ENCODE measurements at places on chromosomes 6 and 20. TPM values are rescaled to one million over a fixed set of nuclear protein-coding genes. Genes with fewer than 3 reads are reported as not detected.
A peak's percentile ranks its signal among the peaks of the same experiment; 100 is the strongest.

DAAM2 gene
- total RNA-seq = 6.0 TPM

DNA sequence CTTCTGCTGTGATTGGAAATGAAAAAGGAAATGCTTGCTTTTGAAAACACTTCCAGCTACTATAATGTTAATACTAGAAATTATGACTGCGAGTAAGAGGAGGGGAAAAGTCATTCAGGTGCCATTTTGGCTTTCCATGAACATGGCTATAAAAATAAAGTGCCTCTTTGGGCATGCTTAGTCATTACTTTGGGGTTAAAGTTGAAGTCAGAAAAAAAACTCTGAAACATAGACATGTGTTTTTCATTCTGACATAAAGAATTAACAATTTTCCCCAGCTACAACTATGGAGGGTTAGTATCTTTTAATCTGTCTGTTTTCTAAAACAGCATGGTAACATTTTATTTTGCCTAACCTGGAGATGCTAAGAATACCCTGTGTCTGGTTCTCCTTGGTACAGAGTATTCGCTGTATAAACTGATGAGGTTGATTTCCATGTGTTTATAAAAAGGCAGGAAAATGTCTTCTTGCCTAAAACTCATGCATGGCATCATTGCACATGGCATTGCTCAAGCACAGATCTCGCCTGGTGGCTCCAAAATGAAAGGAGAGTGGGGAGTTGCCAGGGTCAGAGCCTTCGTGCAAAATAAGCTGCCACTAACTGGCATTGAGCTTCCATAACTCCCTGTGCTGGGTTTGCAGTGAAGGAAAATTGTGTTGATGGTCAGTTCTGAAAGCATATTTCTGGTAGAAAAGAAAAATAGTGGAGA is 188.9 kb downstream of the KCNQ5 start:
- no peak for DNase-seq

DPPA5 gene
- total RNA-seq = not detected

STK4 gene
- 10.0 TPM for total RNA-seq

GRCh38 chr6:490251-491037 is 98.9 kb downstream of the IRF4 start:
- DNase-seq = no peak

DNA sequence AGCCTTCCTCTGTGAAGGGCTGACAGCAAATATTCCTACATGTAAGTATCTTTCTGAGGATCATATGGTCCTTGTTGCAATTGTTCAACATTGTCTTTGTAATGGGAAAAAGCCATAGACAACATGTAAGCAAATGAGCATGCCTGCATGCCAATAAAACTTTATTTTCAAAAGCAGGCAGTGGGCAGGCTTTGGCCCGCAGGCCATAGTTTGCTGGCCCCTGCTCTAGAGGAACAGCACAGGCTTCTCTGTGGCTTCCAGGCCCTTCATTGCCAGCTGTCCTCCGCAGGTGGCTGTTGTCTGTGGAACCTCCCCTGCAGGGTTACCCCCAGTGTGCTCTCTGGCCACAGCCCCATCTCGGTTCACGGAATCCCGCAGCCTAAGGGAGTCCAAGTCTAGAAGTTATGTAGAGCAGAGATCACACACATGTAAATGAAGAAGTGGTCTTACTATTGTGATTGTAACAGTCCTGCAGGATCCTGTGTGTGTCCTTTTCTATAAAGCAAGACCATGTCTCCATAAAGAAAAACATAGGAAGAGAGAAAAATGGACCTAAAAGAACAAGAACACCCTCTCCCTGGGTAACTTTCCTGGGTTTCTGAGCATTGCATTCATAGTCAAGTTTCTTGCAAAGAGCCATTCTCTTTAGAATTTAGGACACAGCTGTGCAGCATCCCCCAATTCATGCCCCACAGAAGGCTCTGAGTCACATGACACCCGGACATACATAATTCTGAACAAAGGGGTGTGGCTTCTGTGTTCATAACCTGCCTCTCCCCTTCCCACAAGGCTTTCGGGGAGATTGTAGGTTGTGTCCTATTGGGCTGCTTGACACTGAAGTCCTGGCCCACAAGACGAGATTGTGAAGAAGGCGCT is 10.0 kb downstream of the UNC93A start:
- DNase-seq = no peak

SLC22A16 gene
- total RNA-seq = not detected

ACTL10 gene
- total RNA-seq = 0.20 TPM

CLIC5 gene
- total RNA-seq = 0.28 TPM

PSORS1C1 gene
- total RNA-seq = not detected

DNA sequence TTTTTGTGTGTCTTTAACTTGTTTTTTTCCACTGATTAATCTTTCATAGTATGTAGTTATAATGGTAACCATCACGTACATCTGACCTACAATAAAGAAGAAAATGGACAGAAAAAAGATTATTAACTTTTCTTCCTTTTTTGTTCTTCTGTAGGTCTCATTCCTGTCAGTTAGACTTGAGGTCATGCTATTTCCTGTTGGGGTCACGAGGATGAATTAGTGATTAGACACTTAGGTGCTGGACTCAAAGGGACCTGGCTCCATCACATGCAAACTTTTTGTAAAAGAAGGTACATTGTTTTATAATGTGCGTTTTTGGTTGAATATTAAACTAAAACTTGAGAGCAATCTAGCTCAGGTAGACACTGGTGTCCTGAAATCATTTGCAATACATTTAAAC is 14.8 kb downstream of the MARCKS start:
- no peak for DNase-seq

- DNase-seq = no peak
Measured at GRCh38 chr6:106513808-106514582, 115.3 kb downstream of the RTN4IP1 start.

DNA sequence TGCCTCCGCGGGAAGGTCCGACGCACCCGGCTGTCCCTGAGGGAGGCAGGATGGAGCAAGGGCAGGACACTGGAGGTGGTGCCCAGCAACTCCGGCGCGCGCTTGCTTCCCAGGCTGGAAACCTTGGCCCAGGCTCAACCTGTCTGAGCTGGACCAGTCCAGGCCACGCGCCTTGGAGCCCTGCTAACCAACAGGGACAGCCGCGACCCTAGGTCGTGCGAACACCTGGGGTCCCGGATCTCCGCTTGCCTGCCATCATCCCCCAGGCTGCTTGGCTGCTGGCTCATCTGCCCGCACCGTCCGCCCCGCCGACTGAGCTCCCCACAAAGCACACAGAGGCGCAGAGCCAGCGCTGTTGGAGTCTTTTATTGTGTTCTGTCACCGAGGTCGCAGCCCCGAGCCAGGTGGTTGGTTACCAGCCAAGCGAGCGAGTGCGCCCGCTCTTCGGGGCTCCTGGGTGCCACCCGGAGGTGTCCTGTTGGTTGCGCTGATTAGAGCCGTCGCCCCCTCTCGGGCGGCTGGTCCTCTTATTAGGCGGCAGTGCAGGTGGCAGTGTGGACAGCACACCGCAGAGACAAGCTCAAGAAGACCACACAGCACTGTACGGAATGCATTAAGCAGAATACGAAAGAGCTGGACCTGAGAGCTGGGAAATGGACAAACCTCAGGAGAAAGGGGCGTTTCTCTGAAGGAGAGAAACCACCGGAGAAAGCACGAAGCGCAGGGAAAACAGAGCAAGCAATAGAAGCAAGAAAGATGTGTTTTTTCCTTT is 3.8 kb downstream of the COL12A1 start:
- no peak for DNase-seq

TFAP2C gene
- 0.13 TPM for total RNA-seq

DNA sequence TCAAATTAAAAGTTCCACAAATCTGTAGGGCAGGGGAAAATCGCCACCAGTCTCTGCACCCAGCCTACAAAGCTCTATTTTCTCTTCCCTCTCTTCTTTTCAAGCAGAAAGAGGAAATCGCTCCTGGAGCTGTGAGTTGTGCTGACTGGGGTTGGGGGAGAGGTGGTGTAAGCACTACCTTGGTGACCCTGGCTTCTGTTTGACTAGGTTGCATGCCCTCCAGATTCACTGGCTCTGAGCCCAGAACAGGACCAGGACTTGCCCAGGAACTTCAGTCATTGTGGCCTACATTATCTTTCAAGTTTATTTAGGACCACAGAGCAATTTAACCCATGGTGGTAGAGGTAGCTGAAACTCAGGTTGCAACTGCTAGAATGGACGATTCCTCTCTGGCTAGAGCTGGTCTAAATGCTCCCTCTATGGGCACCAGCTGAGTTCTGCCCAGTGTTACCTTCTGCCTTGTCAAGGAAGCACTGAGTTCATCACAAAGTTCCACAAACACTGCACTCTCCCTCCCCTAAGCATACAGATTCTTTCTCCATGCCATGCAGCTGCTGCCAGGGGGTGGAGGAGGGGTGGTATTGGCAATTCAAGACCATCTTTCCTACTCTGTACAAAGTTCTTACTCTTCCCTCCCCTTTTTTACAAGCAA is 122.0 kb upstream of the BMP5 start:
- no peak for DNase-seq

GRCh38 chr6:71983131-71983530 is 96.8 kb downstream of the RIMS1 start:
- no peak for DNase-seq

DNA sequence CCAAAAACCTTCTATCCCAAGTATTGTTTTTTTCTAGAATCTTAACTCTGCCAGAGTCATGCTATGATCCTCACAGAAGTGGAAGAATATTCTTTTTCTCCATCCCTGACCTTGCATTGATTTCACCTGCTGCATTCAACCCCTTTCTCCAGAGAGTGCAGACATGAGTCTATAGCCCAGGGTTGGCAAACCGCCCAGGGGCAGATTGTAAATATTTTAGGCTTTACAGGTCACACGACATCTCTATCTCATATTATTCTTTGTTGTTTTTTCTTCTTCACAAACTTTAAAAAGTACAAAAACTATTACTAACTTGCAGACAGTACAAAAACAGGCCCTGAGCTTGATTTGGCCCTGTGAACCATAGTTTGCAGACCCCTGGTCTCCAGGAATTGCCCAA is 112.1 kb upstream of the ASF1A start:
- no peak for DNase-seq

DNA sequence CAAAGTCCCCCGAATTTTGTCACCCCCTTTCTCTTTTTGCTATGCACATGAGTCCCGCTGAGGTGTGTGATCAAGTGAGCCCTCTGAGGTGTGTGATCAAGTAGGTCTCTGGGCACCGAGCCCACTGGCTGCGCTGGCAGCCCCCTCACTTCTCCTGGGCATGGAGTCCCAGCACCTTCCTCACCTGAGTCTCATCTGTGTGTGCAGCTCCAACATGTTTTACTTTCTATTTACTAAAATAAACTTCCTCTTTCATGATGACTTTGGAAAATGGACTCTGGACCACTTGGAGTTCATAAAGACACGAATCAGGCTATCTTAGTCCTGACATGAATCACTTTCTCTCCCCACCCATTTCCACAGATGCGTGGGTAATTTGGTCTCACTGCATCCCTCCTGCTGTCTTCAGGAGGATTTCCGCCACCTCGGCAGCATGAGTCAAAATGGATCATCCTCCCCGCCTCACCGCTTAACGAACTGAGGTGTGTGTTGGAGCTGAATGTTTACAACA is 39.8 kb downstream of the PRDM1 start:
- no peak for DNase-seq

- no peak for DNase-seq
Measured at GRCh38 chr6:3687847-3688246, 63.7 kb downstream of the PXDC1 start.

GRCh38 chr6:148893073-148893472 is 146.2 kb downstream of the UST start:
- no peak for DNase-seq

DNA sequence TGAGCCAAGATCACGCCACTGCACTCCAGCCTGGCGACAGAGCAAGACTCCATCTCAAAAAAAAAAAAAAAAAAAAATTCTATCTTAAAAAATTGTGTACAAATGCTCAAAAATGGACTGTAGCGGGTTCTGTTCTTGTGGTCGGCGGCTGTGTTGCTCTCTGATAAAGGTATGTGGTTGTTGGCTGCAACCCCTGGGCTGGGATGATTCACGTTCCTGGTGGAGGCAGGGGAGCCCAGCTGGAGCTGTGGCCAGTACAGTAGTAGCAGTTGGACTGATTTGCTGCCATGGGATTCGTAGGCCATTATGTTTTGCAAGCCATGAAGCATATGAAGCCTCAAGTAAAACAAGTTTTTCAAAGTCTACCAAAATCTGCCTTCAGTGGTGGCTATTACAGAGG is 22.3 kb downstream of the MDN1 start:
- no peak for DNase-seq

PTCHD4 gene
- 0.18 TPM for total RNA-seq

BACH2 gene
- total RNA-seq = 3.1 TPM

GRCh38 chr6:34928220-34928619 is 39.2 kb downstream of the ANKS1A start:
- DNase-seq = no peak

DNA sequence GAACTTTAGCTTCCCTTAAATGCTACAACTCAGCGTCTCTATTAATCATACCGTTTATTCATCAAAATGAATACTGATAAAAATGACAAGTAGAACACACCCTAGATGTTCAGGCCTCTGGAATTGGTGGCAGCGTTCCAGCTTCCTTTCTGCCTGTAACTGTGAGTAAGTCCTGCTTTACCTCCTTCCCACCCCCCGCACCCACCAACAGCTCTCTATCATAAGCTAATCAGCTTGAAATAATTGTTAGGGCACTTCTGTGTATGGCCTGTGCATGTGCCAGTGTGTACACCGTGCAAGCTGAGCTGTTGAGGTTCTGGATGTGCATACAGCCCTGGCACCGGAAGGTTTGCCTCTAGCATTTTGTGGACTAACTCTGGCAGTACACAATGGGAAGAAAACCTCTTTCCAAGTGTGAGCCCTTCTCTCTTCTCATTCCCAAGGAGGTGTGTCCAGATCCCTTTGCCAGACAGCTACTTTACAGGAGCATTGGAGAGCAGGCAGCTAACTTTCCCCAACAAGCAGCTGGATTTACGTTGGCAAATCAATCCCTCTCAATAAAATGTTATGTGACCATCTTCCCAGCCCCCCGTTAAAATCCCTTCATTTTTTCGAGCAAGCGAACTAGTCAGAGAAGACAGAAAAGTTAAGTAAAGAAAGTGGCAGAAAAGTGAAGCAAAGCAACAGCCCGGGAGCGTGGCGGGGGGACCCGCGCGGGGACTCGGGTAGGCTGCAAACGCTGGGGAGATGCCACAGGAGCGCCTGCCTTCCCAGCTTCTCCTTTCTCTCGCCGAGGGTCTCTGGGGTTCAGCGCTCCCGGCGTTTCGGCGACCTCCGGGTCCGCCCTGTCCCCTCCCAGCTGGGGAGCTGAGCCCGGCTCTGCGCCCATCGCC is 803 bp upstream of the ADGRG6 start:
- DNase-seq = peak; percentile 62

LAMA4 gene
- total RNA-seq = 2.8 TPM

Measured in left lobe of liver (tissue), 2 donors.